Uterus (tissue), 4 donors: ENCODE measurements at places on chromosomes 16 and 17.

DNA sequence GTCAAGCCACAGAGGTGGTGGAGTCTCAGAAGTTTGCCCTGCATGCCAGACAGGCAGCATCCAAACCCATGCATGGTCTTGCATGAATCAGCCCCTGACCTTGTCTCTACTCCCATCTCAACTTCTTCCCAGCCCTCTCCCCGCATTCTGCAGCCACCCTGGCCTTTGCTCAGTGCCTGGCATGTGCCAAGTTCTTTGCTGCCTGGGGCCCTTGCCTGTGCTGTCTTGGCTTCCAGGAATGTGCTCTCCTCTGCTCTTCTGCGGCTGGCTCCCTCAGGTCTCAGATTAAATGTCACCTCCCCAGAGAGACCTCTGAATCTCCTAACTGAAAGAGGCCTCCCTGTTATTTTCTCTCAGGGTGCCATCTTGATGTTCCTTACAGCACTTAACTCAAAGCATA lies 17.6 kb downstream of the DRC3 start:
- DNase-seq, result no peak

DNA sequence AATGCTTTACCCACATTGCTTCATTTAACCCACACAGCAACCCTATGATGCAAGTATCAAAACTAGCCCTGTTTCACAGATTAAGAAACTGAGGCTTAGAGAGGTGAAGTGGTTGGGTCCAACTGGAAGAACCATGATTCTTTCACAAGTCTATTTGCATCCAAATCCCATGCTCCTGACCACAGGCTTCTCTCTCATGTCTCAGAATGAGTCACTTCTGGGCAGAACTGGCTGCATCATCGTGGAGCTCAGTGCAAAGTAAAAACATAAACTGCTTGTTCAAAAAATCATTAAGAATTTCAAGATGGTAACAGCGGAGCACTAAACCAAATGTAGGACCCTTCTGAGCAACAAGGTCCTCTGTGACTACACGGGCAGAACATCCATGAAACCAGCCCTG lies 20.2 kb upstream of the CES1 start:
- no peak for DNase-seq

GRCh38 chr17:31629696-31630470 lies 229.2 kb downstream of the COPRS start:
- no peak for DNase-seq

GRCh38 chr16:29765167-29766032 lies 12.7 kb upstream of the ZG16 start:
- no peak for DNase-seq

DNA sequence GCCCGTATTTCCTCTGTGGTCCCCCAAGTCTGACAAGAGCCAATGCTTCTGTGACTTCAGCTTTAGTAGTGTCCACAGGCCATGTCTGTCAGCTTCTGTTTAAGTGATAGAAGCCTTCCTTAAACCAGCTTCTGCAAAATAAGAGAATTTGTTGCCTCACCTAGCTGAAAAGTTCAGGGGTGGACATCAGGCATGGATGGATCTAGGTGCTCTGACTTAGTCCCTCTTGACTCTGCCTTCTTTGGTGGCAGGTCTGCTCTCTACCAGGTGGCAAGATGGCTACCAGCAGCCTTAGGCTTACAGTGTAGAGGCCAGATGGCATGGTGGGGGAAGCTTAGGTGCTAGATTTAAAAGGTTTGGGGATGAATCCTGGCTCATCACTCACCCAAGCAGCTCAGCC lies 33.7 kb downstream of the KATNIP start:
- DNase-seq, result no peak

DNA sequence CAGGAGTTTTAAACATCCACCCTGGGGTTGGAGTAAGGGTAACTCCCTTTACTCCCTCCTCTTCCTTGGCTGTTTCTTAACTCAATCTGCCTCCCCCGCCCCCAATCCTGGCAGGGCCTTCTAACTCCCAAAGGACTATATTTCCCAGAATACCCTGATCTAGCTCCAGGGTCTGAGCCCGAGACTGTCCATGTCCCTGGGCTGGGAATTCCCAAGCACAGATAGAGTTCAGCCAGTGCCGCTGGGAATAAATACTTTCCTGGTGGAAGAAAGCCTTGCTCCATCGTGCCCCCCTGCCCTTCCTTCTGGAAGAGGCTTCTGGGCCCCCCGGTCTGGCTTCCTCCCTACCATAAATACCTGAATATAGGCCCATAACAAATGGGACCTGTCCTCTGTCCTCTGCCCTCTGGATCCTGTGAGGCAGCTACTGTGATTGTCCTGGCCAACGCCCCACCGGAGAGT lies 10.2 kb downstream of the BAHCC1 start:
- peak; percentile 95 for DNase-seq

DNA sequence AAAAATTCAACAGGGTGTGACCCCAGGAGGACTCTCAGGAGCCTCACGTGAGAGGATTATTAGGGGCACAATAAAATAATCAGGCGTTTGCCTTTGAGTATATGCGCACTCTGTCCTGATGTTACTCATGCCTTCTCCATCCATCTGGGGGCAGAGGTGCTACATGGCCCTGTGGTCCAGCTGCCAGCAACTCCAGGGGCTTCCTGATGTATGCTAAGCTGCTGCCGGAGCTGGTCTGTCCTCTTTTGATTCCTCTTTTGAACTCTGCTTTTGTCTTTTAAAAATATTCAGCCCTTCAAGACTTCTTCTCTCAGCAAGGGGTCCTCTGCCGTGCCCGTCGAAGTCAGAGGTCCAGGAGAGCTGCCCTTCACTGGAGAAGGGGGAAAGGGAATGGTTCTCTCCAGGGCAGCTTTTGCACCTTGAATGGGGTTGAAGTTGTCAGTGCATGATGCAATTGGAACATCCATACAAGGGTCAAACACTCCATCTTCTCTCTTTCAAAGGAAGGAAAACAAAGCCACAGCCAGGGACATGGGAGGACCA lies 431.4 kb downstream of the SHISA9 start:
- no peak for DNase-seq

DNA sequence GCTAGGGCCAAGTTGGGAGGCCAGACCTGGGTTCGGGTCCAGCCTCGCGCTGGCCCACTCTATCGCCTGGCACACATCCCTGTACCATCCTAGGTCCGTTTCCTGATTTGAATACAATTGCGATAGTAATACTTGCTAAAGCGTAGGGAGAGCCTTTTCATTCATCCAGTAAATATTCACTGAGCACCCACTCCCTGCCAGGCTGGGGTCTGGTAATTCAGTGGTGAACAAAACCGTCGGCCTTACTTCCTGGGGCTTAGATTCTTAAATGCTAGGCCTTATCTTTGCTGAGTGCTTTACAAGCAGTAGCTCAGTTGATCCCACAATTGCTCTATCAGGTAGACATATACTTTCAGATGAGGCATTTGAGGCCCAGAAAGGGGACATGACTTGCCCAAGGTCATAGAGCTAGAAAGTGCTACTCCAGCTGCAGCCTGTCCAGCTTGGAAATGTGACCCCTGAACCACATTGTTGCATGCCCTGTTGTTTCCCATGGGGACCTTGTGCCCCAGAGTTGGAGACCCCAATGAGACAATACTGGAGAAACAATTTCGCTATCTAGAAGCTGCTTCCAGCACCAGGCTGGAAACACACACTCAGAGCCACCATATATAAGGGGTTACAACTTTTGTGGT lies 691 bp downstream of the USB1 start:
- no peak for DNase-seq

- peak; percentile 50 for DNase-seq
Observed at GRCh38 chr17:47850692-47851573, at the start of gene SP6. Gene SP6 (minus strand): TSS chr17:47851163. CDS start chr17:47848429, 2,734 bp downstream.

DNA sequence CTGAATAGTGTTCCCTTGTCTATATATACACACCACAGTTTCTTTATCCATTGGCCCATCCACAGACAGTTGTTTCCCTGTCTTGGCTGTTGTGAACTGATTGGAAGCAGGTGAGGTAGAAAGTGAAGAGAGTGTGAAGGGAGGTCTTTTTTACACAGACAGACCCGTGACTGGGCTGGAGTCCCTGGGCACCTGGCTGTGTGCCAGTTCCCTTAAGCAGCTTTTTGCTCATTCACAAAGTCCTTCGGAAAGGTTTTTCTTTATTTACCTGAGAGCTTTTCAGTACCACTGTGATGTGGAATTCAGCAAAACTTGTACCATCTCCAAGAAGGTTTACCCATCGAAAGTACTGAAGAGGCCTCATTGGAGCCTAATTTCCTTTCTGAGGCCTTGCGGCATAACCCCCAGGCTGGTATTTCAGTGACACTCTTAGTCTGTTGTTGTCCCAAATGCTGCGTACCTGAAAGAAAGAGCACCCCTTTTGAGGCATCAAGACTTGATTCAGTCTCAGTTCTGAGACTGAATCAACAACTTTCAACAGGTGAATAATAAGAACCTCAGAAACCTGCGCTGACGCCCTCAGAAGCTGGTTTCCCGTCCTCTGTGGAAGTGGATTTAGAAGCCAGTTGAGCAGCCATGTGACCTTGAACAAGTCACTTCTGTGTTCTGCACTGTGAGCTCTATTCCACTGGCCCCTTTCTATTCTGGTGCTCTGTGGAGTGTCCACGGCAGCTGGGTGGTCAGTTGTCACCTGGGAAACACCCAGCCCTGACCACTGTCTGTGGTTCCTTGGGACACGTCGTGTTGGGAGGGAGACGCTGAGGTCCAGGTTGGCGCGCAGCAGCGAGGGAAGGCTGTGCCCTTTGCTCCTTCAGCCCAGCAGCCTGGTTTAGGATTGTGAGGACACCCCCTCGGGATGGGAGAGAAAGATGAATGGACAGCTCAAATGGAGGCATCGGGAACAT lies 53.9 kb upstream of the CRISPLD2 start:
- DNase-seq, result no peak

- DNase-seq, result no peak
Observed at GRCh38 chr16:56747486-56748045, 17.6 kb downstream of the NUP93 start.

DNA sequence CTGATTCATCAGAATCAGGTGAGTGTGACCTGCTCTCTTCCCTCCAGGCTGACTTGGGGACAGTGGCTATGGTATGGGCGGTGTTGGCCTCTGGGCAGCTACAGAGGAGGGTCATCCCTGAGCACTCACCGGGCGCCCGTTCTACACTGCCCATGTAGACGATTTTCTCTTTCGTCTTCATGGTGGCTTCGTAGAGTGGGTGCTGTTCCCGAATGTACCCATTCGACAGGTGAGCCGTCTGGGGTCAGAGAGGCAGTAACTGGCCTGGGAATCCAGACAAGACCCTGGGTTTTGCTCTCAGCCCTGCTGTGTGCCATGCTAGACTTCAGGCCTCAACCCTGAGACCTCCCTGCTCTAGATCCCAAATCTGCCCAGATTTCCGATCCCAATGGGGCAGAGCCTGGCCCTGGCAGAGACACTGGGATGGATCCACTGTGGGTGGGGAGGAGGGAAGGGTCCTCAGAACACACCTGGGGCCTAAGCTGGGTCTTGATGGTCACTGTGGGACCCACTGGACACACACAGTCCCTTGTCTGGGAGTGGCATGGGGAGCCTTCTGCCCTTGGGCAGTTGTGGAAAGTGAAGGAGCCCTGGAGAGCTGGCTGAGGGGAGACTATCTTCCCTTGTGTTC lies 13.2 kb downstream of the USP6 start:
- DNase-seq, result no peak

GRCh38 chr16:74999219-74999608 lies 390 bp downstream of the ZNRF1 start:
- peak; percentile 62 for DNase-seq

GRCh38 chr17:40432864-40433528 lies 10.3 kb upstream of the IGFBP4 start:
- peak; percentile 71 for DNase-seq

DNA sequence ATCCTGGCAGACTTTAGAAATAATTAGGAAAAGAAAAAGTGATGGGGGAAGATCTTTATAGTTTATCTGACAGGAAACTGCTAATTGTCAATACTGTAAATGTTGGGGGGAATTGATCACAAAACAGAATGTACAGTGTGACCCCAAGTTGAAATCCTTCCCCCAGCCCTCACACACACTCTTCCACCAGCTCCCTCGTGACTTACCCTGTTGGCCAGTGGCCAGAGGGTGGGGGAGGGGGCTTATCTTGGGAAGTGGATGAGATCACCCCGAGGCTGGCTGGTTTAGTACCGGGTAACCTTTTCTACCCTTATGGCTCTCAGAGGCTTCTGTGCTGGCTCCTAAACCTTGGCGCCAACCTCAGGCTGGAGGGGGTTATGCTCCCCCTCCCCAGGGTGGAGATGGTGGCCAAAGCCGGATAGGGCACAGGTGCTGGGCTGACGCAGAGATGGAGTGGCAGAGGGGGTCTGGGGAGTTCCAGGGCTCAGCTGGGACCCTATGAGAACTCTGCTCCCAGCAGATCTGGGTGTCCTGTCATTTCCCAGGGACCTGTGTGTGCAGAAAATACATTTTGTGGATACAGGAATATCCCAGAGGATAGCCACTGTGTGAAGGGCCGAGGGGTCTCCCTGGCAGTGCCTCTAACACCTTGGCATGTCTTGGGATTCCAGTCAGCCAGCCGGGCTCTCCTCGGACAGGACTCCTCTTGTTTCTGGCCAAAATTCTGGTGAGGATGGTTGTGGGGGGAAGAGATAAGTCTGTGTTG lies 18.6 kb downstream of the CDH16 start:
- peak; percentile 93 for DNase-seq

- DNase-seq, result no peak
Observed at GRCh38 chr16:89323120-89323960, 105.8 kb downstream of the ZNF778 start.

DNA sequence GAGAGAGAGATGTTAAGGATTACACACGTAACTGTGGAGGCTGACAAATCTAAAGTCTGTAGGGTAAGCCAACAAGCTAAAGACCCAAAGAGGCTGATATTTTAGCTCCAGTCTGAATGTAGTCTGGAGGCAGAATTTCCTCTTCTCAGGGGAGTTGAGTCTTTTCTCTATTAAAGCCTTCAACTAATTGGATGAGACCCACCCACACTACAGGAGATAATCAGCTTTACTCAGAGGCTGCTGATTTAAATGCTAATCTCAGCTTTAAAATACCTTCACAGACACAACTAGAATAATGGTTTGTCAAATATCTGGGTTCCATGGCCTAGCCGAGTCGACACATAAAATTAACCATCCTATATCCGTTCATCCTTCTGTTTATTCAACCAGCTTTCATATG lies 204.3 kb upstream of the PSMD7 start:
- no peak for DNase-seq

GRCh38 chr17:72717676-72718075 lies 374.8 kb downstream of the SLC39A11 start:
- no peak for DNase-seq

GRCh38 chr16:86277221-86277620 lies 233.1 kb upstream of the FOXF1 start:
- no peak for DNase-seq
